ENCODE measurements at places on chromosomes 16 and 17.

DNA sequence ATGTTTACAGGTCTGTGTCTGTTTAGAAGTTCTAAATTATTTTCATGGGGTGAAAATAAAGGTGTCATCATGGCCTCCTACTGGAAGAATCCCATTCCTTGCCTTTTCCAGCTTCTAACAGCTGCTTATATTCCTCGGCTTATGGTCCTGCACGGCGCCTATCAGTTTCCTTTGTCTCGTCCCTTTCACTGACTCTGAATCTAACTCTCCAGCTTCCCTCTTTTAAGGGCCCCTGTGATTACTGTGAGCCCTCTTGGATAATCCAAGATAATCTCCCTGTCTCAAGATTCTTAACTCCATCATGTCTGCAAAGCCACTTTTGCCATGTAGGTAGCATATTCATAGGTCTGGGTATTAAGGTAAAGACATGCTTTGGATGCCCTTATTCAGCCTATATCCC lies 441.0 kb upstream of the ERCC4 start:
- DNase-seq = no peak

DNA sequence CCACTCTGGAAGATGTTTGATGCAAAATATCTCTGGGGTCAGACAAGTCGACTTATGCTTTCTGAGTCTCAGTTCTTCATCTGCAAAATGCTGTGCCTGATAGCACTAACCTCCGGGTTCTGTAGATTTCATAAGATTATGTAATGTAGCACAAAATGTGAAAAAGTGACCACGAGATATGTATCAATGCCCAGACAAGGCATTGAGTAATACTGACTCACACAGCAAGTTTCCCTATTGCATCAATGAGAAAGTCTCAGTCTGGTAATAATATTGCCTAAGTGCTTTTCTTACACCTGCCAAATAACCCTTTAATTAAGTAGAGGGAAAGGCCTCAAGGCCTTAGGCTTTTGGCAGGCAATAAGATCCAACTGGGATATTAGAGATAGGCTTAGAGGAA lies 41.4 kb upstream of the MMP2 start:
- no peak for DNase-seq

DNA sequence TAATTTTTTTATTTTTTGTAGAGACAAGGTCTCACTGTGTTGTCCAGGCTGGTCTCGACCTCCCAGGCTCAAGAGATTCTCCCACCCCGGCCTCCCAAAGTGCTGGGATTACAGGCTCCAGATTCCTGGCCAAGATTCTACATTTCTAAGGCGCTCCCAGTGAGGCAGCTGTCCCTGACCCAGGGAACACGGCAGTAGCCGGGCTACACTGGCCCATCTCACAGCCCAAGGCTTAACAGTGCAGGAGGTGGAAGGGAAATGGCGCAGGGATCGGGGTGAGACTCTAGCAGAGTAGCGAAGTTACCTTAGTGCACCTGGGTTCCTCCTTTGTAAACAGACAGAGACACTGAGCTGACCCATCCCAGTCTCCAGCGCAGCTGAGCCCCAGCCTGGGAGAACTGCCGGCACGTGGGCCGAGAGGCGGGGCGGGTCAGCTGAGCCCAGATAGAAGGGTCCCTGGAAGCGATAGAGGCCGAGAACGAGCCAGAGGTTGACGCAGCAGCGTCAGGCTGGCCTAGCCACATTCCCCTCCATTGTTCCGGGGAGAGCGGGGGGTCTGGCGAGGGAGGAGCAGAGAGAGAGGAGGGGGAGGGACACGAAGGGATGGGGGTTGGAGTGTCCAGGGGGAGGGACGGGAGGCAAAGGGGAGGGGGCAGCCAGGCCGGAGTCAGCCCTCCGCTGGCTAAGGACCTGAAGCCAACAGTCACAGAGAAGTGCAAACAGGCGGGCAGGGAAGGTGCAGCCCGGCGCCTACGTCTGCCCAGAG lies 2.5 kb downstream of the CARHSP1 start:
- no peak for DNase-seq

DNA sequence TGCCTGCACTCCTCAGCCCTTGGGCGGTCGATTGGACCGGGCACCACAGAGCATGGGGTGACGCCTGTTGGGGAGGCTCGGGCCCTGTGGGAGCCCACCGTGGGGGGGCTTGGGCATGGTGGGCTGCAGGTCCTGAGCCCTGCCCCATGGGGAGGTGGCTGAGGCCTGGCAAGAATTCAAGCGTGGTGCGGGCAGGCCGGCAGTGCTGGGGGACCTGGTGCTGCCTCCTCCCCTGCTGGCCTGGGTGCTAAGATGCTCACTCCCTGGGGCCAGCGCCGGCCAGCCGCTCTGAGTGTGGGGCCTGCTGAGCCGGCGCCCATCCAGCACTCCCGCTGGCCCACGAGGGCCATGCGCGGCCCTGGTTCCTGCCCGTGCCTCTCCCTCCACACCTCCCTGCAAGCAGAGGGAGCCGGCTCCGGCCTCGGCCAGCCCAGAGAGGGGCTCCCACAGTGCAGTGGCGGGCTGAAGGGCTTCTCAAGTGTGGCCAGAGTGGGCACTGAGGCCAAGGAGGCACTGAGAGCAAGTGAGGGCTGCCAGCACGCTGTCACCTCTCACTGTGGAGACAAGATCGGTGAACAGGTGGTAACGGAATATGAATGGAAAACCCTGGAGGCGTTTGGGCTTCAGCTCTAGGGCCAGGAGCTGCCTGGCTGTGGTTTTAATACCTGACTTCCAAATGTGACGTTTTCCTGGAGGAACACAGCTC lies 28.5 kb downstream of the ST6GALNAC1 start:
- no peak for DNase-seq

GRCh38 chr16:21608639-21609328 lies 9.4 kb downstream of the METTL9 start:
- peak; percentile 70 for DNase-seq

DNA sequence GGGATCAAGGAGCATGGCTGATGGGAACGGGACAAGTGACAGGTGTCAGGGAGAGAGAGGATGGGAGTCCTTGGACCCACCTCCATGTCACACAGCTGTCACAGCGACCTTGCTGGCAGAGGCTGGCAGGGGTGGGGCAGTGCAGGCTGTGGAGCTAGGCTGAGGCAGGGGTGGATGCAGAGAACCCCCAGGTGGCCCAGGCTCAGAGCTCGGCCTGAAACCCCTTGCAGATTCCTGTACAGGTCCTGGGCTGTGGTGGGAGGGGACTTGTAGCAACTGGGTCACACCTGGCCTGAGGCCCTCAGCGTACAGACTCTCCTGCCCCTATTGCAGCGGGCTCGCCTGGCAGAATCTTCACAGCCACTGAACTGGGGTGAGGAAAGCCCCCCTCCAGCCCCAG lies 174.1 kb downstream of the NTN1 start:
- no peak for DNase-seq

GRCh38 chr17:34424814-34425491 lies 61.9 kb upstream of the CCL1 start:
- DNase-seq = no peak

DNA sequence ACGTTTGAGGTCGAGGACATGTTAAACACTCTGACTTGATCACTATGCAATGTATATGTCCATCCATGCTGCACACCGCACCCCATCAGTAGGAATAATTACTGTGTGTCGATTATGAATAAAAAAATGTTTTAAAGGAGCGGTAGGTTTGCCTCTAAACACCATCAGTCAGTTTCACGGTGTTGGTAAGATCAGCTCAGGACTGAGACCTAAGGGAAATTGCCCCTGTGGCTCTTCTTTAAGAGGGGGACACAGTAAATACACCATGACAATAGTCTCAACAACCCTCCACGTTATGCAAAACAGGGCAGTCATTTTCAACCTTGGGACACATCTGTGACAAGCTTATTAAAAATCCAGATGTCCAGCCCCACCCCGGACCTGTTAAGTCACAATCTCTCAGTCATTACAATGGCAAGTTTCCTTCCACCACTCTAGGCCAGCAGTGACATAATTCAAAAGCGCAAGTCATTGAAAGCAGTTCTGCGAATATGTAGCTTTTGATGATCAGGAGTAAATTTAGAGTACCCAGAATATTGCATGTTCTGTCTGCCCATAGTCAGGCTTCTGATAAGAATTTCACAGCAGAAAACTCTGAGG lies 1.2 kb downstream of the ATMIN start:
- DNase-seq = peak; percentile 77

GRCh38 chr16:23788685-23789084 lies 33.9 kb downstream of the CHP2 start:
- no peak for DNase-seq

DNA sequence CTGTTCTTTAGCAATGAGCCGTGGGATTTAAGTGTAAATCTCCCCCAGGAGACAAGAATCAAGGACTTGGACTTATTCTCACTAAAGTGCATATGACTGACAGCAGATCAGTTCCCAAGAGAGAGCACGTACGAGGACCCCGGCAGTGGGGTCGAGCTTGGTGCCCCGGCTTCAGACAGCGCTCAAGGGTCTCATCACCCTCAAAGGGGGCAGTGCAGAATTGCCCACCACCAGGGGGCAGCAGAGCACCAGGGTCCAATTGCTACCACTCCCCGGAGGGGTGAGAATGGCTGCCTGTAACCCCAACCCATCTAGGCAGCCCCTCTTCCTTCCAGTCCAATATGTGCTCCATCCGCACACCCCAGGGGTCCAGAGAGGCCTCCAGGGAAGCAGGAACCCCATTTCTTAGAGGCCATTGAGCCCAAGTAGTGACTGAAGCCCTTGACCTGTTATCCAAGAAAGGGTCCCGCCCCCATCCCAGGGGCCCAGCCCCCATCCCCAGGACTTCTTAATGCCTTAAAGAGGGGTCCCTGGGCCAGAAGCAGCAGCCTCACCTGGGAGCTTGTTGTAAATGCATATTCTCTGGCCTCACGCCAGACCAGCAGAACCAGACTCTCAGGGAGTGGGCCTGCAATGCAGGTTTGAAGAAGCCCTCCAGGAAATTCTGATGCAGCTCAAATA lies 86.1 kb downstream of the ZDHHC7 start:
- peak; percentile 63 for DNase-seq

DNA sequence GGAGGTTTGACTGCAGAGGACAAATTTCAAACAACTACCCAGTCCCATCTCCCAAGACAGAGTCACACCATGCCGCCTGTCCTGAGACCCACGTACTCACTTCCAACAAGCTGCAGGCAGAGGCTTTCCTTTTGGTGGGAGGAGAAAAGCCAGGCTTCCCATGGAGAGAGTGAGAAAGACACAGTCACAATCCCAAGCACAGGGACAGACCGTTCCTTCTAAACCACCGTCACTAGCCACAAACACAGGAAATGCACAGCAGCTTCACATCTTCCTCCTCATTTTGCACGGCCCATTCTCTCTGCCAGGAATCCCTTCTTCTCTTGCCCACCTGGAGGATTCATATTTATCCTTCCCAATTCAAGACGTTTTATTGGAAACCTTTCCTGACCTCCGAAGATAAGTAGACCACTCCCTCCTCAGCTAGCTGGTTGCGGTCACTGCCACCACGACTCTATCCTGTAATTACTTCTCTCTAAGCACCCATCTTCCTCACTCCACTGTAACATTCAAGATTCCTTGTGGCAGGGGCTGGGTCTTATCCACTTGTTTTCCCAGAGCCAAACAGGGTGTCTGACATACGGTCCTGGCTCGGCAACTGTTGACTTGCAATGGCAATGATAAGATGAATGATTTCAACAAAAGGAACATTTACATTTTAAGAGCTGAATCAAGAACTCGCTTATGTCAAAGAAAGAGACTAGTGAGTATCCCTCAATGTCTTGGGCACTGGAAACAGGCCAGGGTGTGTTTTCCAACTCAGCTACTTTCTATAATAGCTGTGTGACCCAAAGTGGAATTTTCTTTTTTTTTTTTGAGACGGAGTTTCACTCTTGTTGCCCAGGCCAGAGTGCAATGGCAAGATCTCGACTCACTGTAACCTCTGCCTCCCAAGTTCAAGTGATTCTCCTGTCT lies 87.6 kb downstream of the XYLT1 start:
- DNase-seq = no peak

GRCh38 chr16:4647644-4647980 lies 23.0 kb downstream of the MGRN1 start:
- DNase-seq = no peak

- no peak for DNase-seq
Observed at GRCh38 chr16:73163238-73163815, 115.4 kb upstream of the ZFHX3 start.

GRCh38 chr16:46976550-46976949 lies 3.1 kb upstream of the DNAJA2 start:
- DNase-seq = no peak

GRCh38 chr16:88322500-88322970 lies 60.2 kb upstream of the ZNF469 start:
- DNase-seq = no peak

- peak; percentile 33 for DNase-seq
Observed at GRCh38 chr17:48215583-48216139, 108.1 kb downstream of the SNX11 start.
